ENCODE measurements at places on chromosomes 13 and 19.

DNA sequence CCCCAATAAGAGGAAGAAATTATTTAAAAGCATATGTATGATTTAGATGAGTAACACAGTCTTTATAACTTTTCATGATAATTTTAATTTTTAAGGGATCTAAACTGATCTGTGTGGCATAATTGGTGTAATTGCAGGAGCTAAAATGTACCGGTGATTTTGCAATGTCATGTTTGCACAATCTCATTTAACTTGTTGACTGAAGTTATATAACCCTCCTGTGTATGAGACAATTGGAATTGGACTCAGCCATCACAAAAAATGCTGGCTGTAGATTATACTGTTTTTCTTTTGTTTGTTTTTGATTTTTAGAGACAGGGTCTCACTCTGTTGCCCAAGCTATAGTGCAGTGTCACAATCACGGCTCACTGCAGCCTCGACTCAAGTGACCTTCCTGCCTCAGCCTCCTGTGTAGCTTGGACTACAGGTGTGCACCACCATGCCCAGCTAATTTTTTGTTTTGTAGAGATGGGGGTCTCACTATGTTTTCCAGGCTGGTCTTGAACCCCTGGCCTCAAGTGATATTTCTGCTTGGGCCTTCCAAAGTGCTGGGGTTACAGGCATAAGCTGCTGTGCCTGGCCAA, 26.1 kb downstream of the FGF9 start:
- no peak for DNase-seq

GRCh38 chr19:9054765-9055164, 32.1 kb upstream of the OR1M1 start:
- DNase-seq = no peak

DNA sequence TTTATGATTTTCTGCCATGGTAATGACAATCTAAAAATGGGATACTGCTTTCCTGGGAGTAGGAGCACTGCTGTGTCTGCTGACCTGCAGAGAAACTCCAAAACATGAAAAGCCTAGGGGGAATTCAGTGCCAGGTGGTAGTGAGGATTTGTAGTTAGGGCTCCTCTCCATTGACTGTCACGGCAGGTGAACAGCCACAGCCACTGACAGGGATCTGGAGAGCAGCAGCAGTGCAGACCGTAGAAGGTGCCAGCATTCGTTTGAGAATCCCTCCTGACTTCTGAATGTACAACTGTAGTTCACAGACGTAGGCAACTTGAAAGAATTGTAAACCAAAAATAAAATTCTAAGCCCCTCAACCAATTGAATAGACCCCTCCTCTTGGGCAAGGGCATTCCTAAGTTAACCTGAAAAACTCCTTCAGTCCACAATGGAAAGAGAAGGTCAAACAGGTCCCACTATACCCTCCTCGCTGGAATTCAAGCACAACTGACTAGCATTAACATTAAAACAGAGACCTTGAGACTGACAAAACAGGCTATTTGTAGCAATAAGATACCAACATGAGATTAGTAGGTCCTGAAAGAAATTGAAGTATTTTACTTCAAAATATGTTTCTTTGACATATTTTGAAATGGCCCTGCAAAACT, 1328.8 kb downstream of the OLFM4 start:
- DNase-seq = no peak

DNA sequence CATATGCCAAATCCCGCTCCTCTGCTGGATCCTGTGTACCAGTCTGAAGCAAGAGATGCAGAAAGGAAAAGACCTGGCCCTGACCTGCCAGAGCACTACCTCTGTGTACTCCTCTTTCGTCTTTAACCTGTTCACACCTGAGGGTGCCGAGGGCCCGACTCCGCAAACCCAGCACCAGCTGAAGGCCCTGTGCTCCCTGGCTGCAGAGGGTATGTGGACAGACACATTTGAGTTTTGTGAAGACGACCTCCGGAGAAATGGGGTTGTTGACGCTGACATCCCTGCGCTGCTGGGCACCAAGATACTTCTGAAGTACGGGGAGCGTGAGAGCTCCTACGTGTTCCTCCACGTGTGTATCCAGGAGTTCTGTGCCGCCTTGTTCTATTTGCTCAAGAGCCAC, 22.1 kb downstream of the NLRP4 start:
- no peak for DNase-seq

- DNase-seq = no peak
Measured at GRCh38 chr13:71327266-71327665, 539.7 kb downstream of the DACH1 start.

GRCh38 chr13:27440408-27440807, 10.0 kb downstream of the MTIF3 start:
- no peak for DNase-seq

GRCh38 chr19:3544742-3545668, 6.0 kb downstream of the TEKTIP1 start:
- peak; percentile 60 for DNase-seq

DNA sequence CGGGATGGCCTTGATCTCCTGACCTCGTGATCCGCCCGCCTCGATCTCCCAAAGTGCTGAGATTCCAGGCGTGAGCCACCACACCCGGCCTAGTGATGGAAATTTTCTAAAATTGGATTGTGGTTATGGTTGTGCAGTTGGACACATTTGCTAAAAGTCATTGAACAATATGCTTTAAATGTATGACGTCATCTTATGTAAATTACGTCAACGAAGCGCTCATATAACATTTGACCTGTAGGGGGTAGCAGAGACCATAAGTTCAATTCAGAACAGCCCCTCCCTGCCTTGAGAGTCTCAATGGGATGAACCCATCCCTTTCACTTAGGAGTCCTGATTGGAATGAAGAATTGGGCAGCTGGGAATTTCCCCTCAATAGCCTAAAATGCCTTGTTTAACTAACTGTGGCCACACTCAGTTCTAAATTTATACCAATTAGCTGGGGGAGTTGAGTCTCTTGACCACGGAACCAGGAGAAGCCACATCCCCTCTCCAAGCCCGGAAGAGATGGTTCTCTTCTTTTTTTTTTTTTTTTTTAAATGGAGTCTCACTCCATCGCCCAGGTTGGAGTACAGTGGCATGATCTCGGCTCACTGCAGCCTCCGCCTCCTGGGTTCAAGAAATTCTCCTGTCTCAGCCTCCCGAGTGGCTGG, 15.2 kb upstream of the TLE6 start:
- peak; percentile 67 for DNase-seq
